NCI-H524 (cell line): ENCODE measurements at places on chromosomes 11 and 22.
A peak's percentile ranks its signal among the peaks of the same experiment; 100 is the strongest.

DNA sequence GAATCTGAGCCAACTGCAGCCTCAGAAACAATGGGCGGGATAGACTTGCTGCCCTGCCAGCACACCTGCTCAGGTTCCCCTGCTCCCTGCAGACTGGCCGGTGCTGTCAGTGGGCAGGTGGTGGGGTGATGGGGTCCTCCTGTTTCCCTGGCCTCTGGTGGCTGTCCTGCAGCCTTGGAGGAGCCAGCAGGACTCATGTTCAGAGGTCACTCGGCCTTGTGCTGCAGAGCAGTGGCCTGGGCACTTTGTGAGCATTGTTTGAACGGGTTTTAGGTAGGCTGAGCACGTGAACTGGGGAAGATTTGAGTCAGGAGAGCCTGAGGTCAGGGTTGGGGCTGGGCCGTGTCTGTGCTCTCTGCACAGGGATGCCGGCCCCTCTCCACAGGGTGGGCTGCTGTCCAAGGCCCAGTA, 17.6 kb downstream of the PPIL2 start:
- DNase-seq = no peak

GRCh38 chr22:48488149-48488551, 1339.5 kb downstream of the BRD1 start:
- peak; percentile 79 for DNase-seq

- no peak for DNase-seq
Observed at GRCh38 chr11:33924341-33924740, 32.5 kb upstream of the LMO2 start.

- DNase-seq = no peak
Observed at GRCh38 chr11:798093-798713, at the start of gene SLC25A22. SLC25A22 (minus strand) TSS chr11:798281; CDS start chr11:795006, 3,275 bp downstream.

GRCh38 chr22:46612341-46612903, 7.8 kb upstream of the GRAMD4 start:
- no peak for DNase-seq

DNA sequence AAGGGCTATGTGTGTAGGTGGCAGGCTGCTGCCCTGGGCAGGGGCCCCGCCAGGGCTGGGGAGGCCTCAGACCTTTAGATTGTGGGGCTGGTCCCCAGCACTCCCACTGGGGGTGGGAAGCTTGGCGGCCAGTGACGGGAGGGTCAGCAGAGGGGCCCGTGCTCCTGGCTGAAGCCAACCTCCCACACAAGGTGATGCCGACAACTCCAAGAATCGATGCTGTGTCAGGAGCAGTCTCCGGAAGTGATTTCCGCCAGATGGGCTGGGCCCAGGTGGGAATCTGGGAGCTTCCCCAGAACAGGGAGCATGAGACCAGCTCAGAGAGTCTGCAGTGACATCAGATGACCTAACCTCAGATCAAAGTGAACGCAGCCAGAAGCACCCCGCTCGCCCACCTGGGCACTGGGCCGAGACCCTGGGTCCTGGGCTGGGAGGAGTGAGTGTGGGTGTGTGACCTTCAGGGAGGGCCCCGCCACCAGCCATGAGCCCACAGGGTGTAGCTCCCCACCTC, 7.7 kb downstream of the TRPM5 start:
- no peak for DNase-seq

- DNase-seq = no peak
Observed at GRCh38 chr11:83864412-83865057, 578.4 kb upstream of the CCDC90B start.

DNA sequence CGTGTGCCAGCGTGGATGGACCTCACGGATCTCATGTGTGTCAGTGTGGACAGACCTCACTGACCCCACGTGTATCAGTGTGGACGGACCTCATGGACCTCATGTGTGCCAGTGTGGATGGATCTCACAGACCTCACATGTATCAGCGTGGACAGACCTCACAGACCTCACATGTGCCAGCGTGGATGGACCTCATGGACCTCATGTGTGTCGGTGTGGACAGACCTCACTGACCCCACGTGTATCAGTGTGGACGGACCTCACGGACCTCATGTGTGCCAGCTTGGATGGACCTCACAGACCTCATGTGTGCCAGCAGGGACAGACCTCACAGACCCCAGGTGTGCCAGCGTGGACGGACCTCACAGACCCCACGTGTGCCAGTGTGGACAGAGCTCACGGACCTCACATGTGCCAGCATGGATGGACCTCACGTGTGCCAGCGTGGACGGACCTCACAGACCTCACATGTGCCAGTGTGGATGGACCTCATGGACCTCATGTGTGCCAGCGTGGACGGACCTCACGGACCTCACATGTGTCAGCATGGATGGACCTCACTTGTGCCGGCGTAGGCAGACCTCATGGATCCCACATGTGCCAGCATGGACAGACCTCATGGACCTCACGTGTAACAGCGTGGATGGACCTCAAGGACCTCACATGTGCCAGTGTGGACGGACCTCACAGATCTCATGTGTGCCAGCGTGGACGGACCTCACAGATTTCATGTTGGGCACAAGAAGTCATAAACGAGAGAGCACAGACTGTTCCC, 18.2 kb downstream of the TTLL8 start:
- DNase-seq = no peak

DNA sequence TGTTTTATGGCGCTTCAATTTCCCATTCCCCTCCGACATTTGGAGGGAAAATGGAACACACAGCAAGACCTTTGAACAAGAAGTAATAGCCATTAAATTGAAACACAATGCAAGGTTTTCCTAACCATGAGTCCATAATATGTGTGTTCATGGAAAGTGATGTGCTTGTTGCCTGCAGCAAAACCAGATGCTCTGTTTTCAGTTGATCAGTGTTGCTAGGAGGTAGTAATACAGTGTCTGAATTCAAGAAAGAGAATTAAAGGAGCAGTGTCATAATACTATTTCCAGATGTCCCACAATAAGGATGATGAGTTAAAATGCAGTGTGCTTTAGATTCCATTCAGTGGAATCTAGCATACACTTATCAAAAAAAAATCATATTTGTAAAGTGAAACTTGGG, 637.4 kb upstream of the API5 start:
- no peak for DNase-seq

- no peak for DNase-seq
Observed at GRCh38 chr11:75527938-75528735, 2.4 kb upstream of the GDPD5 start.

DNA sequence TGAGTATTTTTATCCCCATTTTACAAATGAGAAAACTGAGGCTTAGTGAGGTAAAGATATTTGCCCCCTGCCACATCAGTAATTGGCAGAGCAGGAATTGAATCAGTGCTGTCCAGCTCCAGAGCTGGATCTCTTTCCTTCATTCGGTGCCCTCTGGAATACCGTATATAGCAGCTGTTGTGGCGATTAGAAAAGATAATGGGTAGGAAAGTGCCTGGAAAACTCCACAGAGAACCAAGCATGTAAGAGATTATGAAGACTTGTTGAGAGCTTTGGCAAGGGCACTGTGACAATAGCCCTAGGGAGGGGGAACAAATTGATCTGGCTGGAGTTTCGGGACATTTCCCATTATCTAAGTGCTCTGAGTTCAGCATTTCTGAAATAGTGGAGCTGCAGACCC, 82.5 kb upstream of the TEAD1 start:
- no peak for DNase-seq

DNA sequence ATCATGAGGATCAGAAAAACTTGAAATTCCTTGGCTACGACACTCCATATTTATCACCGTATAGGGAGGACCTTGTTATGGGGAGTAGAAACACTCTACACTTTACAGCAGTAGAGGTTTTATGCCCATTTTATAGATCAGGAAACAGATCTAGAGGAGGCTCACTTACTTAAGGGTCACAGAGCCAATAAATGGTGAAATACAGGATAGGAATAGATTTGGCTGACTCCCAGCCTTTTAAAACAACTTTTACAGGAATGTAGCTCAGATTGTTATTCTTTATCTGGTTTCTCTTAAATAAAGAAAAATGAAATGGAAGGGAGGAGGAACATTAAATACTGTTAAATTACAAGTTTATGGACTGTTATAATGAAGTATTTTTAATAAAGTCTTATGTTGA, 14.8 kb downstream of the FBXO7 start:
- DNase-seq = no peak

DNA sequence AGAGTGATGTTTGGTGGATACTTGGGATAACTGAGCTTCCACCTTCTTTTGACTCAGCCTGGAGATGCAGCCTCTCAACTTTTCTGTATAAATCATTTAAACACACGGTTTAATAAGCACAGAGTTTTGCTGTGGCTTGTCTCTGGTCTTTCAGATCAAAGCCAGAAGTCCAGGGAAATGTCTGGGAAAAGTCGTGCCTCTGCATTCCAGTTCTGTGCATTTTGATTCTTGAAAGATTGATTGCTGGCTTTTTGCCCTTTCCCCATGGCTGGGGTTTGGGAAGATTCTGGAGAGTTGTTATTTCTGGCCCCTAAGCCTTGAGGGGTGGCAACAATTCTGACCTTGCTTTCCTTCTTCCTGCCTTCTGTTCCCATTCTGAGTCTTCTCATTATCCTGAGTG, 154.1 kb downstream of the COMMD9 start:
- DNase-seq = no peak

DNA sequence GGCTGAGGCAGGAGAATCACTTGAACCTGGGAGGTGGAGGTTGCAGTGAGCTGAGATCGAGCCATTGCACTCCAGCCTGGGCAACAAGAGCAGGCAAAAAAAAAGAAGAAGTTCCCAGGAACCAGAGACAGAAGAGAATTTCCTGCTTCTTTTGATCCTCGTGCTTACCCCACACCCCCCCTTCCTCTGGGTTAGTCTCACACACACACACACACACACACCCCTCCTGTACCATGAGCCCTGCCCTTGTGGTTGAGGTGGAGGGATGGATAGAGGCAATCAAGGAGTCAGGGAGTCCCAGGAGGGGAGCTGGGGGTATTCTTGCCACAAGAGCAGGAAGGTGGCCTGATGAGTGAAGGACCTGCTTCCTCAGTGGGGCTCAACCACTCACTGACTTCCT, 4.1 kb upstream of the UBE2L6 start:
- DNase-seq = no peak

GRCh38 chr11:62324731-62325556, 12.3 kb upstream of the ASRGL1 start:
- DNase-seq = peak; percentile 18

- no peak for DNase-seq
Observed at GRCh38 chr22:23266780-23267179, 86.5 kb downstream of the BCR start.

- no peak for DNase-seq
Observed at GRCh38 chr22:27995801-27996528, 76.9 kb upstream of the PITPNB start.
